ENCODE measurements at places on chromosomes 2 and 18.

- no peak for DNase-seq
Measured at GRCh38 chr2:25481381-25482300, 139.9 kb upstream of the DNMT3A start.

DNA sequence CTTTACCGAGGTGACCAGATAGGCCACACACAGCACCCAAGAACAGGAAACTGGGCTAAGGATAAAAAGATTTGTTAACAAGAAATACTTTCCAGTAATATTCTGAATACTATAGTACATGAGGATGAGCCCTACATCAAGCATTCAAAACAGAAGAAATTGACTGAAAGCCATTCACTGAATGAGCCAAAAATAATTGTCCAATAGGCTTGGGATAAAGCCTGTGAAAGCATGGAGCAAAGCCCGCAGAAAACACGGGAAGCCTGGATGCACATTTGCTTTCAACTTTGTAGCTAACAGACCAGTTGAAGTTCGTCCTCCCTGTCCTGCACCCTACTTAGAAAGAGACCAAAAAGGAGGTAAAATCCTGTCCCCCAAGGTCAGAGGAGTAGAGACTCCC lies 56.3 kb downstream of the DIPK1C start:
- DNase-seq, result no peak

DNA sequence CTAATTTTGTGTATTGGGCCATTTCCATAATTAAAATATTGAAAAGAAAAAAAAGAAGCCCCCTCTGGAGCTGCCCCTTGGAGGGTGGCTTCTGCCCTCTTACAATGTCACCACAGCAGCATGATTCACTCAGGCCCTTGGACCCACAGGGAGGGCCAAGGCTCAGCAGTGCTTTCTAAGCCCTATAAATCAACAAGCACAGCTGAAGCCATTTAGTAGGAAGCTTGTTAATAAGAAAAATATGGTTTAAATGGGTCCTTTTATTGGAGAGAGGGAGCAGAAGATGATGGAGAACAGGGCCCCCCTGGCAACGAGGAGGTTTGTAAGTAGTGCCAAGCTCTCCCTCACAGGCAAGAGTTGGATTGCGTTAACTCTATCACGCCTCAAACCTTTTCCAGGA lies 107.6 kb upstream of the FZD7 start:
- no peak for DNase-seq

DNA sequence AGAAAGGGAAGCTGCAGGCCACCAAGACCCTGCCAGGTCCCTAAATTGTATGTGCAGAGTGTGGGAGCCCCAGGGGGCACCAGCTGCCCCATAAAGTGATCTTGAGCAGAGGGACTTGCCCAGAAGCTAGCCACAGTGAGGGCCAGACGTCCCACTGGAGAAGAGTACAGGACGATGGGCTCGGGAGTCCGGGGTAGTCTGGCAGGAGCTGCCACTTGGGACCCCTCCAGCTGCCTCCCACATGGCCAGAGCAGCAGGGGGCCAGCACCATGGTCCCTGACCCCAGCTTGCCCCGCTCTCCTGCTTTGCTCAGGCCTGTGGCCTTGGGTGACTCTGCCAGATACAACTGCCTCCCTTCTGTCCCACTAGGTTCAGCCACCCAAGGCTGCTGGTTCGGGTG lies 11.7 kb upstream of the LOXHD1 start:
- no peak for DNase-seq

DNA sequence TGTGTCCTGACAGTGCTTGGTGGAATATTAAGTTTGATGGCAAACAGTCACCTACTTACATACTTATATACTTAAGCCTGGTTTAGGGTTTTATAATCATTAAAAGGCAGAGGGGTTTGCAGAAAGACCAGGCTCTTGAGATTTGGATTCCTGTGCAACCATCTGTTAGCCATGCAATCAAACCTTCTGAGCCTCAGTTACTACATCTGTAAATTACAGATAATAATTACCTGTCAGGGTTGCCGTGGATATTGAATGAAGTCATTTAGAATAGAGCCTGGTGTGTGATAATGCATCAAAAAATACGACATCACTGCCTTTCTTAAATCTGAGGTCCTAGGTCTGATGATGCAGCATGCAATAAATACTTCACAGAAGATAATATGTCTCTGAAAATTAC lies 152.9 kb downstream of the ARHGAP28 start:
- no peak for DNase-seq

DNA sequence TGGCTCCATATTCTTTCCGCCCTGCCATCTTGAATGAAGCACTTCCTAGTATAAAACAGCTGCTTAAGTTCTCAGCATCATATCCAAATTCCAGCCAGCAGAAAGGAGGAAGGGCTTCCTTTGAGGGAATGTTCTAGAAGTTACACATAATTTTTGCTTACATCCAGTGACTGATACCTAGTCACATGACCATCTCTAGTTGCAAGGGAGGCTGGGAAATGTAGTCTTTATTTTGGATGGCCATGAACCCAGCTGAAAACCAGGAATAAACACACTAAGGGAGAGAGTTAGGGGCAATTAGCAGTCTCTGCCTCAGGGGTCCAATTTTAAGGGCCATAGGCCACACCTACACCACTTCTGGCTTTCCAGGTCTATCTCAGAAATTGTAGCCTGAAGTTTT lies 57.8 kb upstream of the LMAN1 start:
- no peak for DNase-seq

- no peak for DNase-seq
Measured at GRCh38 chr2:159129269-159129668, 157.2 kb downstream of the WDSUB1 start.

DNA sequence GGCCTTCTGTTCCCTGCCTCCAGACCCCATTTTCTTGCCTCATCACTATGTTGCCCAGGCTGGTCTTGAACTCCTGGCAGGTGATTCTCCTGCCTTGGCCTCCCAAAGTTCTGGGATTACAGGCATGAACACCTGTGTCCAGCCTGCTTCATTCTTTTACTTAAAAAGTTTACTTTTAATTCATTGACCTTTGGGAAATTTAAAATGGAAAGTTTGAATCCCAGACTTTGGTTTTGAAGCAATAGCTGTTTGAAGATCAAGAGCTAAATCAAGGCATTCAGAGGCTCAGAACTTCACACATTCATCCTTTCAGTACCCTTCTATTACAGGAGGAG lies 79.3 kb upstream of the SESTD1 start:
- DNase-seq, result no peak

DNA sequence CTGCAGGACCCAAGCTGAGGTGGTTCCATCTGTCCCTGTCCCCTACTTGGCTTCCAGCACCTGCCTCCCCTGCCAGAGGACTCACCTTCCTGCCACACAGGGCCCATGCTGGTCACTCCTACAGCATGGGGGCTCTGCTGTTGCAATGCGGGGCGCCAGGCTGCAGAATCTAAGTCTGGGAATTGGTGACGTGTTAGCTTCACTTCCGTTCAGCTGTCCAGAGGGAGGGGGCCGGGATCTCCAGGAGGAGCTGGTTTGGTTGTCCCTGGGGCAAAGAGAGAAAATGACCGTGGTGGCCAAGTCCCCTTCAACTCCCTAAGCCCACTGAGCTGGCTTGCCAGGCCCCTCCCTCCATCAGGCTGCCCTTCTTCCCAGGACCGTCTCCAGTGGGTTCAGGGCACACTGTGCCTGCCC lies 69.5 kb downstream of the IL1R2 start:
- no peak for DNase-seq

- no peak for DNase-seq
Measured at GRCh38 chr2:165815299-165816141, 21.5 kb upstream of the GALNT3 start.

- DNase-seq, result no peak
Measured at GRCh38 chr2:206823178-206823577, 57.8 kb downstream of the FASTKD2 start.

GRCh38 chr2:233538741-233539140 lies 27.8 kb downstream of the USP40 start:
- DNase-seq, result no peak

- DNase-seq, result peak; percentile 95
Measured at GRCh38 chr2:26723991-26724750, 31.6 kb downstream of the KCNK3 start.

DNA sequence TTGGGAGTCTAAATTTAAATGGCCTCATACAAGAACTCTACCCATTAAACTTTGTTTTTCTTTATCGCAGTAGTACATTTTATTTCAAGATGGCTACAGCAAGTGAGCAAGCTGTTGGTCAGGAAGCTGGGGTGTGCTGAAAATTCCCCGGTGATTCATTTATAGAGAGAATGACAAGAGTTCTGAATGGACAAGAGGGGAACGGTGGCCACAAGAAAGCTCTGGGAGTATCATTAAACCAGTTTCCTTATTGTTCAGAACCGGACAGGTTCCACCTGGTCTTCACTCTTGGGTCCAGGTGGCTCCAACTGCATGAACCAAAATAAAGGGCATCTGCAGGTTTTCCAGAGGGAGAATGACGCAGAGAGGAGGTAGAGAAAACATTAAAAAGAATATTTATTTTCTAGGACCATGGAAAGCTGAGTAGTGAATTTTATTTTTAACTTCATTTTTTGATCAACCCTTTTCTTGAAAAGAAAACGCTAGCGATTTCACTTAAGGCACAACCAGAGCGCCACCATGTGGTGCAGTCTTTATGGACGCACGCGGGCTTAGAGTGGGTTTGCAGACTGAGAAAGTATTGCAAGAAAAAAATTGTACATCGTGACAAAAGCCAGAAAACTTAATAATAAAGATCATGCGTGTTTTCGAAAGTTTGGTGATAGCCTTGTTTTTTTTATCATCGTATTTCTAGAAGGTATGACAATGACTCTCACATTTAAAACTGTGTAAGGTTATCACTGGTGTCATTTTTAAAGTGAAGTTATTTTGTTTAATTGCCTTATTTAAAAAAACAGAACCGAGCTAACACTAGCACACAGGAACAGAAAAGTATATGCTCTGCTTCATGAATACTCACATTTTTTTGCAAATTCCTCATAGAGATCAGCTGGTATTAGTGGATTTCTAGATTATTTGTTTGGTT lies 97.9 kb upstream of the NOL4 start:
- peak; percentile 62 for DNase-seq

- DNase-seq, result no peak
Measured at GRCh38 chr2:112777036-112777435, 7.3 kb downstream of the IL1A start.

DNA sequence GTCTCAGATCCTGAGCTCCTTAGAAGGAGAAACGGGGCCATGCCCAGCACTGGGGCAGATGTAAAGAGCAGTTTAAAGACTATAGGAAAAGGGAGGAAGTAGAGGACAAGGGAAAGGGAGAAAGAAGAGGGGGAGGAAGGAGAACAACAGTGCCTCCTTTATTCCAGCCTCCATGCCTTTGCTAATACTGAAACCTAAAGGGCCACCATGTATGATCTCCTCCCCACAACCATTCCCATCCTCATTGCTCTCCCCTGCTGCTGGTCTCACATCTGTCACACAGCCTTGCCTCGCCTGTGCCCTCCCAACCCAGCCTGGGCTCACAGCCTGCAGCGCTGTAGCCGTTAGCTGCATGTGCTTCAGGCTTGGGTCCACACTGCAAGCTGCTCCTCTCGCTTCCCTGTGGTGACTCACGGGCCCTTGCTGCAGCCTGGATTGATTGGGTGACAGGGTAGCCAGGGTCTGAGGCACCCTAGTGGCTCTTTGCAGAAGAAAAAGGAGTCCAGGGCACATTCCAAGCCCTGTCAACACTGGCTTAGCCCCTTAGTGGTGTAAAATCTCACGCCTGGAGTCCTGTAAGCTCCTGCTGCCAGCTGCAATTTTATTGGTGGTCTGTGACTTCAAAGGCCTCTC lies 281.9 kb downstream of the SRBD1 start:
- peak; percentile 61 for DNase-seq

DNA sequence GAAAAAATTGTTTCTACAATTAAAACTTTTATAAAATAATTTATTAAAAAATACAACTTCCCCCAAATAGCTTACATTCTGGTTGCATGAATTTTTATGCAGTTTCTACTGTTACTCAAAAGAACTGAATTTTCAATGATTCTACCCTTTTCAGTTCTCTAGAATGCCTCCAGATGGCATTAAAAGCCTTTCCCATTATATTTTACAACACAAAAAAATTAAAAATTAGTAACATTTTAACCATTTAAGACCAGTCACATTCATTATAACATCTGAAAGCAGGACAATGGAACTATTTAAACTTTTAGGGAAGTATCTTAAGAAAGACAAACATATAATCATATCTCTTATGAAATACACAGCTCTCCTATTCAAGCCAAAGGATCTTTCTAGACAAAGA lies 236.0 kb upstream of the REV1 start:
- no peak for DNase-seq

DNA sequence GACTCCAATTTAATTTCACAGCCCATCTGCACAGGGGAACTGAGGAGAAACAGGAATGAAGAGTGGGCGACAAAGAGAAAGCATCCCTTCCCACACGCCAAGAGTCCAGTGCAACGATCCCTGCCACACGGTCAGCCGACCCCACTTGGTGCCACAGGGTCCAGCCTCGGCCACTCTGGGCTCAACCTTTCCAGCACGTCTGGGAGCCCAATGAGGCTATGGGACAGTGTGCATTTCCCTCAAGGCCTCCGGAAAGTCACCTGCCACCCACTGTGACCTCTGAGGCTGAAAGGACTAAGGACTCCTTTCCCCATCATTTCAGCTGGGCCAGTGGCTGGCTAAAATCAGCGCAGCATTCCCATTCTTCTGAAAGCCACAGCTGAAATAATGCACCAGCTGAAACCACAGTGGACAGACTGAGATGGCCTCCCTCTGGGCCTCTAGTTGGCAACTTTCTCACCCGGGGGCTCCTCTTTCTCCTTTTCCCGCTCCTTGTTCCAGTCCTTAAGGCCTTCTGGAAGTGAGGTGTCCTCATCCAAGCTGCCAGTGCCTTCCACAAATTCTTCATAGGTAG lies 21.2 kb downstream of the TUBB6 start:
- no peak for DNase-seq

GRCh38 chr2:148483665-148484064 lies 160.9 kb upstream of the EPC2 start:
- no peak for DNase-seq

- no peak for DNase-seq
Measured at GRCh38 chr18:38747153-38747552, 1181.6 kb upstream of the CELF4 start.

DNA sequence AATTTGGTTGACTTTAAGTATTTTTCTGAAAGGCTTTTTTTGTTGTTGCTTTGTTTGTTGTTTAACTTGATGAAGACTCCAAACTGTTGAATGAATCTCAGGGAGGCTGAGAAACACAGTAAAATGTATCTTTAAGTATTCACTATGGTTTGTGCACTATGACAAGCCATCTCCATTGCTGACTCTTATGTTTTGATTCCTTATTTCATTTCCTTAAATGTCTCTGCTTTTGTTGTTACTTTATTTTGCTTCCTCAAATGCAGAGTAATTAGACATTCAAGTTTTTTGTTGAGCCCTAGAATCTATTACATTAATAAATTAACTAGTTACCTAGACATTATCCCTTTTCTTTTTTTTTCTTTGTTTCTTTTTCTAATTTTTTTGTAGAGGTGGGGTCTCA lies 46.3 kb upstream of the SLC39A10 start:
- no peak for DNase-seq

GRCh38 chr2:118974103-118974993 lies 32.4 kb downstream of the MARCO start:
- DNase-seq, result peak; percentile 98

- no peak for DNase-seq
Measured at GRCh38 chr18:76592981-76593381, 97.9 kb upstream of the ZNF516 start.

All from MCF 10A (cell line).